ENCODE measurements at places on chromosomes 6 and 20.
A peak's percentile ranks its signal among the peaks of the same experiment; 100 is the strongest.

DNA sequence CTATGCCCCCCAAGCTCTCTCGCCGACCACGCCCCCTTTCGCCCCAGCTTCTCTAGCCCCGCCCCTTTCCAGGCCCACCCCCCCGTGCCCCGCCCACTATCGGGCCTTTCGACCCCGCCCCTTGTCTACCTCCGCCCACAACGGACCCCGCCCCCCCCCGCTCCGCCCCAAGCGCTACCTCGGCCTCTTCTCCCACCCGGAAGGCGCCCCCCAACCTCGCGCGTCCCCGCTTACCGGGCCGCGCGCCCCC, 200 bp downstream of the ZBTB22 start:
- DNase-seq = no peak

DNA sequence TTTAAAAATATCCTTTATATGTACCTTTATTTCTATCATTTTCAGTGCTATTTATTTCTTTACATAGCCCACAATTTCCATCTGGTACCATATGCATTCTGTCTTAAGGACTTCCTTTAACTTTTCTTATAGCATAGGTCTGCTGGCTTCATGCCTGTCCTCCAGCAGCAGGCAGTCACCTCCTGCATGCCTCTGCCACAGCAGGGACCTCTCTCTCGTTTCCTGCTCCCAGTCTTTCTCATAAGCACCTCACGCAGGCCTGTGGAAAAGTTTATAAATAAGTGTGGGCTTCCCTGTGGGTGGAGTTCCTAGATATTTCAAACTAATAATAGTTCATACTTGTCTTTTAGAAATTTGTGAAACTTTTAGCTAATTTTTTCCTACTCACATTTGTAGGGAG, 133.9 kb downstream of the KCNQ5 start:
- no peak for DNase-seq

- DNase-seq = no peak
Observed at GRCh38 chr20:51128198-51128597, 105.3 kb upstream of the KCNG1 start.

DNA sequence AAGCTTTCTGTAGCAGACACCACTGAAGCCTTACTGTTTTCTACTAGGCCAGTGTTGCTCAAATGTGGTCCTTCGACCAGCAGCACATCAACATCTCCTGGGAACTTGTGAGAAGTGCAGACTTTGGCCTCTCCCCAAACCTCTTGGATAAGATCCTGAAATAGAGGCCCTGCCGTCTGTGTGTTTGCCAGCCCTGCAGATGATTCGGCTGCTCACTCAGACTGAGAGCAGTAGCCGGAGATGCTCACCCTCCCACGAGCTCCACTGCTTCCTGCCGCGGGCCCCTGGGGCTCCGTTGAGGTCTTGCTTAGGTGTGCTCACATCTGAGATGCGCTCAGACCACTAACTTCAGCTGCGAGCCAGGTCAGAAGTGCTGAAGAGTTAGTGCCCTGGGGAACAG, 129.5 kb upstream of the SSTR4 start:
- DNase-seq = no peak

DNA sequence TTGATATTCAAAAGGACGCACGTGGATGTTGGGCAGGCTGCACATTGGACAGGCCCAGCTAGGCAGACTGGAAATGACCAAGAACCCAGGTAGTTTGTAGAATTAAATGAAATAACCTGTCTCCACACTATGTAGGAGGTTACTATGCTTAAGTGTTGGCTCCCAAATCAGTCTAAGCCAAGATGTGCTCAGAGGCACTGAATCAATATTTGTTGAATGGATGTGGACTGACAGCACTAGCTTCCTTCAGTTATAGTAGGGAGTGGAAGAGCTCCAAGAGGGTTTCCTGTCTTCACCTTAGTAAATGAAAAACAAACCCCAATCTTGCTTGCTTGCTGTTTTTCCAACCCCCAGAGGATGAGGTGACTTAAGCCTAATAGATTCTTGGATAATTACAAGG, 180.5 kb downstream of the JARID2 start:
- DNase-seq = no peak

- no peak for DNase-seq
Observed at GRCh38 chr6:41103847-41104246, 31.1 kb downstream of the NFYA start.

DNA sequence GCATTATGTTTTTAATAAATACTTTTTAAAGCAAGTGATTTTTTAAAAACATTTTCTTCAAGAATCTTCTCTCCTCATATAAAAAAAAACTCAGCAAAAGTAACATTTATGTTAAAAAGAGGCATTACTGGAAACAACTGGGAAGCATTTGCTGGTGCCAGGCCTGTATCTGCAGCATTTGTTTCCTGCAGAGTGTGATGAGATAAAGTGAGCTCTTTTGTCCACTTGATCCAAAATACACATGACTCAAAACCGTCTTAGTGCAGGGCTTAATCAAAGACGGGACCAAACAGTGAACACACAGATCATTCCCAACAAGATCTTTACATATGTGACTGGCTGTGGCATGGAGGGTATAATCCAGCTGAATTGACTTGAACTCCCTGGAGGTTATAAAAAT, 28.3 kb upstream of the RIPPLY2 start:
- DNase-seq = no peak

DNA sequence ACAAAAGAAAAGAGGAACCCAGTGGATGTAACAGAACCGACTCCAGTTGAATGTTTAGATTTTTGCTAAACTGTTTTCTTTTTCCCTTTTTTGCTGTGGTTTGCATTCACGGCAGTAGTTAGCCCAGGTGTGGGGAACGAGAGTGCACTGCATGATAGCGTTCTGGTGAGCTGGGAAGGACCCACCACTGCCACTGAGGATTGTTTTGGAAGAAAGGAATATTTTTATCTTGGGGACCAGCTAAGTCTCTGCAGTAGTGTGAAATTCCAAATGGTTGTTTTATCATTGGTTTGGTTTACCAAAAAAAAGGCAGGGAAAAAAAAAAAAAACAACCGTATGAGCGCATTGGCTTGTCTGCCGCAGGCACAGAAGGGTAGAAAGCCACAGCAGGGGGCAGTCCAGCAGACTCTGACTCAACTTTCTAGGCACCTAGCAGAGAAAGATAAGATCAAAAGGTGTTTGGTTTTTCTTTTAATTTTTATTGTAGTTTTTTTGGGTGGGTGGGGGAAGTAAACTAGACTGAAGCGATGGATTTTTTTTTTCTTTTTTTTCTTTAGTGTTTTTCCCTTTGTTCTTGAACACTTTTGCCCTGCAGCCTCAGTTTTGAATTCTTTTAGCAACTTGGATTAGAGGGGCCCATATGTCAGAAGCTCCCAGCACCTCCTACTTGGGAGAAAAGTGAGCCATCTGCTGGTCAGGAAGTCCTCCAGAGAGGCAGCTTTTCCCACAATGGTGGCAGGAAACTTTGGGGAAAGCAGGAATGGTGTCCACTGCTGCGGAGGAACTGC, 13.5 kb upstream of the RAB5IF start:
- DNase-seq = no peak

DNA sequence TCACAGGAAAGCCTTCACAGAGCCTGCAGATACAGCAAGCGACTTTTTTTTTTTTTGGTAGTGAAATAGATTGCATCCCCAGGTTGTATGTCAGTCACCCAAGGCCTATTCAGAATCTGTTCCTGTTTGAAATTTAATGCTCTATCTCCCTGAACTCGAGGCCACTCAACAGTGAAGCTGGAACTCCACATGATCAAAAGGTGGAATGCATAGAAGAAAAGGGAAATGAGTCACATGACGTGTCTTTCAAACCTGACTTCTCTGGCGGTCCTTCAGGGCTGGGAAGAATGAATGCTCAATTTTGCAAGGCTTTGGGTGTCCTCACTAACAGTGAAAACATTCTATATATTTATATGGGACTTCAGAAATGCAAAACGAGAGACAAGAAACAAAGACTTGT, 88.4 kb upstream of the B3GAT2 start:
- DNase-seq = no peak

DNA sequence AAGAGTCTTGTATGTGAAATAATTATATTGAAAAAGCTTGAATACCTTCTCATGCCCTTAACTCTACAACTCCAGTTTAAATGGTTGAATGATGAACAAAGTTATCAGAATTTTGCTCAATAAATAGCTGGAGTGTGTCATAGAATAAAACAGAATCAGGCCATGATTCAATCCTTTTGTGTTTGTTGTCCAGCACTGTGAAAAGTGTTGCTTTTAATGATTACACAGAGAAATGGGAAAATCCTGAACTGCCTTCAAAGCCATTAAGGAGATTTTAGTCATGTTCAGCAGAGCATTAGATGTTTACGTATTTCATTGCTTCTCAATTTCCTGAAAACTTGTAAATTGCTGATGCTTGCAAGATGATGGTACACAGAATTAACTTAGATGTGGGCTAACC, 262.9 kb upstream of the BTBD3 start:
- no peak for DNase-seq

- DNase-seq = no peak
Observed at GRCh38 chr6:74167976-74168375, 472.0 kb downstream of the CD109 start.

GRCh38 chr6:141833001-141833655, 299.6 kb upstream of the GJE1 start:
- no peak for DNase-seq

GRCh38 chr20:44609516-44610312, 27.3 kb downstream of the PKIG start:
- DNase-seq = peak; percentile 77

DNA sequence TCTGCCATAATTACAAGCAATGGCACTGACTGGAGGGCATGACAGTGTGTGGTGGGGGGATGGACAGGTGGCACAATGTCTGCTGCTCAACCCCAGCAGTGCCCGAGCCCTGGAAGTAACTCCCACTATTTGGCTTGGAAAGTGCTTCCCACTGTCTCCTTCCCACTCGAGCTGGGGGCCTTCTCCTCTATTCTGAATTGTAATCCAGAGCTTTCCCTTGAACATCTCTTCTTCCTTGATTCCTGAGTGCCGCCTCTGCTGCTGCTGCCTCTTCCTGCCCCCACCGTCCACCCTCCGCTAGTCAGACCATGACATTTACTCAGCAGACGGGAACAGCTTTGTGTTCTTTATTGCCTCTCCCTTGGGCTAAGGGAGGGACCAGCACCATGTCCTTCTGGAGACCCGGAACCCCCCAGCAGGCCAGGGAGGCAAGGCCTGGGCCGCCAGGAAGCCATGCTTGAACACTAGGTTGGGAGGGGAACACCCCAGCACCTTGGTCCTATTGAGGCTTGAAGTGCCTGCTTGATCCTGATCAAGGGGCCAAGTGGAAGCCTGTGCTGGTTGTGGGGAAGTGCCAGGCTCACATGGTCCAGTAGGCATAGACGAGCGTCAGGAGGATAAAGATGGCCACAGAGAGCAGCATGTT, 17.0 kb downstream of the CCDC167 start:
- no peak for DNase-seq

GRCh38 chr6:139753198-139753861, 378.9 kb upstream of the CITED2 start:
- no peak for DNase-seq

DNA sequence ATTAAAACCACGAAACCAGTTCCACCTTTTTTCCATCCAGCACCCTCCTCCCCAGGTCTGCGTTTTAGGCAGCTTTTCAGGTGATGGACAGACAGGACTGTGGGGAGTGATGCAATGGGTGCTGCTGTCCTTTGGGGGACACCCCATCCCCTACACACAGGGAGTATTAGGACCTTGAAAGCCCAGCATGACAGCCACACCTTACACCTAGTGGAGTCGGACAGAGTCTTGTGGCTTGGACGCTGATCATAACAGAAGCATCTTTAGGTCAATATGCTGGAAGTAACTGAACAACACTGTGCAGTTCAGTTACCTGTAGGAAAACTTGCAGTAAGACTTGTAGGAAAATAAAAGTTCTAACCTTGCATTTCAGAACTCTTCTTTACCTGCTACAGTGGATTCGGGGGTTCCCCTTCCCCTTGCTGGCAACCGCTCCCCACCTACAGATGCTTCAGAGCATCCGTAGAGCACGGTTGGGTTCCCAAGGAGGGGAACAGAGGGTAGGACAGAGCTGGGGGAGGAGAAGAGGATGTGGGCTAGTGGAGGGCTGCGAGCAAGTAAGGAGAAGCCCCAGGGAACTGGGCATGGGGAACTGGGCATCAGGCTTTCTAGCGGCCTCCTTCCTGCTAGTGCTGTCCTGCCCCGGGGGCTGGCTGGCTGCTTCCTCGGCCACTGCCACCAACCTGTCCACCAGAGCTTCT, 31.7 kb downstream of the PLEKHG1 start:
- no peak for DNase-seq

- no peak for DNase-seq
Observed at GRCh38 chr6:36618366-36619355, 24.5 kb downstream of the SRSF3 start.

DNA sequence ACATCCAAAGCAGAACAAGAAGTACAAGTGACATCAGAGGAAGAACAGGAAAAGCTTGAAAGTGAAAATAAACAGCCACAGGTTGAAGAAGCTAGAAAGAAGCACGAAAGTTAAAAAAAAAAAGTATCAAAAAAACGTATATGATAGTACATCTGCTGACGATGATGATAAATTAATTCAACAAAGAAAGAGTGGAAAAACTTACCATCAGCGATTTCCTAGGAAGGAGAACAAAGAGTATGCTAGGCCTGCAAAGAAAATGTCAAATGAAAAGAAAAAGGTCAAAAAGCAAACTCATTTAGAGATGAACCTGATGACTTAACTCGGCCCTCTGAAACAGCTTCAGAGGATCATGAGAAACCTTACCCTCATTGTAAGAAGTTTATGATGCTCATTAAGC, 3.7 kb downstream of the SAYSD1 start:
- no peak for DNase-seq

DNA sequence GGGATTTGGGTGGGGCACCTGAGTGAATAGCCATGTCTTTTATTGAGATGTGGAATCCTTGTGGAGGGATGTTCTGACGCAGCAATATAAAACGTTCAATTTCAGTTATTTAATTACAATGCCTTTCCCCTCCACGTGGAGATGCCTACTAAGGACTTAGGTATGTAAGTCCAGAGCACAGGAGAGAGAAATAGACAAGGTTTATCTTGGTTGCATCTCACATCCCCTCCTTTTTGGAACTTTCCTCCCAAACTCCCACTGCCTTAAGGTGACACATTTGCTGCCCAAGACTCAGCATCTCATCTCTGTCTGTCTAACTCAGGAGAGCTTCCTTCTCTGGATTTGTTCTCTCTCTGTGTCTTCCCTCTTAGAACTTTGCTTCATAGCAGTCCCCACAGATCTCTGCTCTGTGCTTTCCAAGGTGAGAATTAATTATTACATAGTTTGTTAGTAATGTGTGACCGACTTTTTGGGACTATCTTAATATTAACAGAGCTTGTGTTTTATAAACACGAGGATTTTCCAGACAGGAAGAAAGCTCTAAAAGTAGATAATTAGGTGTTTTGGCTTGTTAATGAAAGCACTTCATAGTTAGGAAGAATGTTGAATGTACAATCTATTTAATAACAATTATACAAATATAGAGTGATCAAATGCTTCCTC, 52.6 kb downstream of the COL19A1 start:
- no peak for DNase-seq

DNA sequence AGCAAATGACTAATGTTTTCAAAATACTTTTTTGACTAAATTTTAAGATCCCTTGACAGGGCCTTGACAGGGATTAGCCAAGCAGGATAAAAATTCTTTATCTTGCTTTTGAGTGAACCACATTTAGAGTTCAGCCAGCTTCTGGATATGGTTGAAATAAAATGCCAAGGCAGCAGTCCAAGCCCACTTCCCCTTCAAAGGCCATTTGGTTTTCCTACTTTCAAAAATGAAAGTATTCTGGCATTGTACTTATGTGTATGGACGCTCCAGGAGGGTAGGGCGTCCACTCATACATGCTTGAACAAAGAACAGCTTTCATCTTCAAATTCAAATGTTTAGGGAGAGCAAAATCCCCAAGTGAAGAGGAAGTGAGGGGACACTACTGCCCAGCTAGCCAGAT, 82.3 kb upstream of the BCLAF1 start:
- DNase-seq = no peak
